Adipocyte (in vitro differentiated cells): ENCODE measurements at places on chromosomes 12 and 14.

GRCh38 chr12:78062786-78063185 lies 232.1 kb downstream of the NAV3 start:
- peak; percentile 80 for DNase-seq

DNA sequence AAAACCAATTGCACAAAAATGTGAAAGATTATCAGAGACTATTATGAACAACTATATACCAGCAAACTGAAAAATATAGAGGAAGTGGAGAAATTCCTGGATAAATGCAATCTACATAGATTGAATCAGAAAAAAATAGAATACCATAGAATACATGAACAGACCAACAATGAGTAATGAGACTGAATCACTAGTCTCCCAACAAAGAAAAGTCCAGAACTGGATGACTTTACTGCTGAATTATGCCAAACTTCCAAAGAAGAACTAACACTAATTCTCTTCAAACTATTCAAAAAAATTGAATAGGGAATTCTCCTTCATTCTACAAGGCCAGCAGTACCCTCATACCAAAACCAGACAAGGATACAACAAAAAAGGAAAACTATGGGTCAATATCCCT lies 60.6 kb downstream of the GUCY2C start:
- DNase-seq, result peak; percentile 5

- no peak for DNase-seq
Observed at GRCh38 chr12:89082370-89082753, 269.9 kb downstream of the DUSP6 start.

DNA sequence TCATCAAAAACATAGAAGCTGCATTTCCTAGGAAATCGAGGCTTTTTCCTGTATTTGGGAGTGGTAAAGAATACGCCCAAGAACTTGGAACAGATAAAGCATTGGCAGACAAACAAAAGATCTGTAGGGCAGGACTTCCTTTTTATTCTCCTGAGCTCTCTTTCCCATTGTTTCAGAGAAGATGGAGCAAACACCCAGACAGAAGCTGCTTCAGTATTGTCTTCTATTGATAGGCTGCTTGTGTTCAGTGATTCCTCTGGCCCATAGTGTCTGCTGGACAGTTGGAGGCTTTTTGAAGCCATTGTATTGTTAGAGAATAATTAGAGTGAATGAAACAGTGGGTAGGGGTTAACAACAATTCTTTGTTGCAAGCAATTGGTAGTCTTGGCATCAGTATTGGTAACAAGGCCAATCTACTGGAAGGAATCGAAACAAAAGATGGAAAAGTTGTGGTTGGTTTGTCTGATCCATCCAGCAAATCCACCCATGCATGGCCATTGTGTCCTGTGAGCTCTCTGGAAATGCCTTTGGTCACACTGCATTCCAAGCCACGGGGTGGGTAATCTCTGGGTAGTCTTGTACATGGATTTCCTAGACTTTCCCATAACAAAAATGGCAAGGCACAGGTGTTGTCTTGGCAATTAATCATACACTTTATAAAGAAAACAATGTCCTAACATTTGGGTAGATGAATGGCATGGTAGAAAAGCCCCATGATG lies 424.8 kb downstream of the RAD51B start:
- no peak for DNase-seq

- no peak for DNase-seq
Observed at GRCh38 chr14:100737526-100737925, 10.8 kb downstream of the DLK1 start.

DNA sequence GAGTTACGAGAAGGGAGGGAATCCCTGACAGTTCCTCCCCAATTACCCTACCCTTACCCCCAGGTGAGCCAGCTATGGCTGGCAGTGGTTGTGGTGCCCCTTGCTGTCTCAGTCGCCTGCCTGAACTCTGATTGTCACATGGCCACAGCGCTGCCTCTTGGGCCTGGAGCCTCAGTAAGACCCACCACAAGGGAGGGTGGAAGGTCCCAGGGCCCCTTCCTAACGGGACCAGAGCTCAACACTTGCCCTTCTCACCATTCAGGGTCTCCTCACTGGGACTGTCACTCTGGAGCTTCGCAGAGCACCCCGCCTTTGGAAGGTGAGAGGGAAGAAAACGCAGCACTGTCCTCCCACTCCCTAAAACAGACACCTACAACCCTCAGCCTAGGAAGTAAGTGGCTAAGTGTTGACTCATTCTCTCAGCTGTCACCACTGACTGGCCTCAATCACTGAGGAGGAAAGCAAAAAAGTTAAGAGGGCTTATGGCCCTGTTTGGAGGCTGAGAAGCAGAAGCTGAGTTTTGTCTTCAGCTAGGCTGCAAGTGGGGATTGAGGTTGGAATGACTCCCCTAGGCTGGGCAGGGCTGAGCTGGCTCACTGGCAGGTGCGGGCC lies 1.0 kb downstream of the TMEM253 start:
- no peak for DNase-seq

DNA sequence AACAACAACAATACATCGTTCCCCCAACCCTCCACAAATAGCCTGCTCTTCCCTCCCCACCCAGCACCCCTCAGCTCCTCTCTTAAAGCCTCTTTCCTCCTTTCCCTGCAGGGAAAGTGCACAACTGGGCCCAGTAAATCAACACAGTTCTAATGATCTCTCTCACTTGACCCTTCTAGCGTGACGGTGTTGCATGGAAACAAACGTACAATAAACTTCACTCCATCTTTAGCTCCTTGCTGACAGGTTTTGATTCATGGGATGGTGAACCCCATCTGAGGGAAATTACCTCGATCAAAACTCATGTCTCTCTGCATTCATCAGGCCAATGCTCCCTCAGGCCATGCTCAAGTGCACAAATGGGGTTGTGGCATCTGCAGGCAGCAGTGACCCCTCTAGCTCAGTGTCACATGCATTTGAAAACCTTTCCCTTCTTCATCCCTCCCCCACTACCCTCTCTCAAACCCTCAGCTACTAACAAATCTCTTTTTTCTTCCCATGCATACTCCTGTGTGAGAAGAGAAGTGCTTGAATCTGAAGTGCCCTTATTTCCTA lies 22.9 kb downstream of the GDF11 start:
- DNase-seq, result no peak

DNA sequence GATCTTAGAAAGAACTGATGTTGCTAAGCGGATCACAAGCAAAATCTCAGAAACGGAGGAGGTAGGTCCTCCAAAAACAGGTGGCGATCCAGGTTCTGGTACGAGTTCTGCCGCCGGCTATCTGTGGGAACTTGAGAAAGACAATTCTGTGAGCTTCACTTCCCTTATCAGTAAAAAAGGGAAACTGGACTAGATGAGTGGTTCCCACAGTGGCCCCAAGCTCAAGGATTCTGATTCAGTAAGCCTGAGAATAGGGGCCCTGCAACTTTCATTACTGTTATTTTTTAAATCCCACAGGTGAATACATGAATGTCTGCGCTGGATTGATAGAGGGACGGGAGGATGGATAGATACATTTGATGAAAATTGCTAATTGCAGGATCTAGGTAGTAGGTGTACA lies 160.2 kb downstream of the PPM1H start:
- no peak for DNase-seq

DNA sequence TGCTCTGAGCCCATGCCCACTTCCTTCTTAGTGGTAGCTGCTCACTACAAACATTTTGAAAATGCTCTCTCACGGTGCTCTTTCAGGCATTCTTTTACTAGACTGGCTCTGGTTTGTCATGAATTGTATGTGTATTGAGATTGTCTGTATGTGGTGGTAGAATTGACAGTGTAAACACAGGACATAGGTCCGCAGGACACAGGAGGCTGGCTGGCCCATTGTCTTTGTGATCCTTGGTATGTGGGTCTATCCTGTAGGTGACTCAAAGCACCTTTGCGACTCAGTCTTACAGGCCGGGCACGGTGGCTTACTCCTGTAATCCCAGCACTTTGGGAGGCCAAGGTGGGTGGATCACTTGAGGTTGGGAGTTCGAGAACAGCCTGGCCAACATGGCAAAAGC lies 250.9 kb downstream of the C12orf75 start:
- no peak for DNase-seq

DNA sequence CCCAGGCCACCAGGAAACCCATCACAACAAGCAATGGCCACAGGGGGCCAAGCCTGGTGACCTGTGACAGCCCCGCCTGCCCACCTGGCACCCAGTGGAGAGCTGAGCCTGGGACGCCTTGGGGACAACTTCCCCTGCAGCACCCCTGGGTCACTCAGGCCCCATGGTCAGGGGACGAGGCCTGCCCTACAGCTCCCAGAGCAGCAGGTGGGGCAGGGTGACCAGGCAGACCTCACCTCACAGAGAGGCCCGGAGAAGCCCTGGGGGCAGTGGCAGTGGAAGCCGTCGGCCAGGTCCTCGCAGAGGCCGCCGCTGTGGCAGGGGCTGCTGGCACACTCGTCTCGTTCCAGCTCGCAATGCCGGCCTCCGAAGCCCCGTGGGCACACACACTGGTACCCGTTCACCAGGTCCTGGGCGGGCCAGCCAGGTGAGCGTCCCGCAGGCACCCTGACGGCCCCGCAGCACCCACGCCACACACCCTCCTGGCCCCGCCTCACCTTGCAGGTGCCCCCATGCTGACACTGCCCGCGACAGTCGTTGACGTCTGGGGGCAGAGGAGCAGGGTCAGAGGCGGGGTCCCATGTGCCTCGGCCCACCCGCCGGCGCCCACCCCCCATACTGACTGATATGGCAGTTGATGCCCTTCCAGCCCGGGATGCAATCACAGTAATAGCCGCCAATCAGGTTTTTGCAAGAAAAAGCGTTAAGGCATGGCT lies 18.1 kb downstream of the JAG2 start:
- no peak for DNase-seq

DNA sequence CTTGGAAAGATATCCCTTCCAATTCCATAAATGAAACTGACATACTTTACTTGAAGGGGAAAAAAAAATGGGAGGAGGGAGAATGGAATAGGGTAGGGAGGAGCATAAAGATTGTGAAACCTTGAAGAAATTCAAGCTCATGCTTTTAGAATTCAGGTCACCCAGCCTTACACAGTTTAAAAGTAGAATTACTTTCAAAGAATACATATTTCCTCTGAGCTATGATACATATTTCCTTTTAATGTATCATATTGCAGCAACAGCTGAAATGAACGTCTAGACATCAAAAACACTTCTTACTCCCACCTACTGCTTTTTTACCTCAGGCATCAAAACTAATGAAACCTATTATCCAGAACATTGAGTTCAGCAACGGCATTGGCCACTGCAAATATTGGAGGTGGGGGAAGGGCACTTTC lies 156.0 kb downstream of the MED13L start:
- DNase-seq, result peak; percentile 89

DNA sequence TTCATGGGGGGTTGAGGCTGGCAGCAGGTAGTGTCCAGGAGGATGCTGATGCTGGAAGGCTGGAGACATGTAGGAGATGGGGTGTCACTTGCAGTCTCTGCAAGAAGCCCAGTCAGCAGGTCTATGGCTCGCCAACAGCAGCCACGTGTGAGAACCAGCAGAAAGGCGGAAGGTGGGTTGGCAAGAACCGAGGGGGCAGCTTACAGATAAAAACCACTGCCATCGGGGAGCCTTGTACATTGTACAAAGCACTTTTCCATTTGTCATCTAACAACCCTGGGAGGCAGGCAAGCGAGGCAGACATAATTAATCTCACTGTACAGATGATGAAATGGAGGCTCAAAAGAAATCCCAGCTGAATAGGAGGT lies 167.2 kb downstream of the KCNA5 start:
- DNase-seq, result no peak

DNA sequence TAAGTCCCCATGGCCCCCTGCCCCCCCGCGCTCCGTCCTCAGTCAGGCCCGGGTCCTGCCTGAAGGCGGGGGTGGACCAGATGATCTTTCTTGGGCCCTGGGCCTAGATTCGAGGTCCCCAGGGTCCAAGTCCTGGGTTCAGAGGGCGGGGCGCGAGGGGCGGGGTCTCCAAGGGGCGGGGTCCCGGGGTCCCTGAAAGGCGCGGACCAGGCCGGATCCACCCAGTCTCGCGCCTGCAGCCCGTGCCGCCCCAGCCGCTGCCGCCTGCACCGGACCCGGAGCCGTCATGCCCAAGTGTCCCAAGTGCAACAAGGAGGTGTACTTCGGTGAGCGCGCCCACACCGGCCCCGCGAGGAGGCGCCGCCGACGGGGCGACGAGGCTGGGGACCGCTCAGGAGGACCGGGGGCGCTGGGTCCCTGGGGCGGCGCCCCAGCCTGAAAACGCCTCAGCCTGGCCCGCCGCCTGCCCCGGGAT lies 325 bp downstream of the CRIP1 start:
- no peak for DNase-seq

DNA sequence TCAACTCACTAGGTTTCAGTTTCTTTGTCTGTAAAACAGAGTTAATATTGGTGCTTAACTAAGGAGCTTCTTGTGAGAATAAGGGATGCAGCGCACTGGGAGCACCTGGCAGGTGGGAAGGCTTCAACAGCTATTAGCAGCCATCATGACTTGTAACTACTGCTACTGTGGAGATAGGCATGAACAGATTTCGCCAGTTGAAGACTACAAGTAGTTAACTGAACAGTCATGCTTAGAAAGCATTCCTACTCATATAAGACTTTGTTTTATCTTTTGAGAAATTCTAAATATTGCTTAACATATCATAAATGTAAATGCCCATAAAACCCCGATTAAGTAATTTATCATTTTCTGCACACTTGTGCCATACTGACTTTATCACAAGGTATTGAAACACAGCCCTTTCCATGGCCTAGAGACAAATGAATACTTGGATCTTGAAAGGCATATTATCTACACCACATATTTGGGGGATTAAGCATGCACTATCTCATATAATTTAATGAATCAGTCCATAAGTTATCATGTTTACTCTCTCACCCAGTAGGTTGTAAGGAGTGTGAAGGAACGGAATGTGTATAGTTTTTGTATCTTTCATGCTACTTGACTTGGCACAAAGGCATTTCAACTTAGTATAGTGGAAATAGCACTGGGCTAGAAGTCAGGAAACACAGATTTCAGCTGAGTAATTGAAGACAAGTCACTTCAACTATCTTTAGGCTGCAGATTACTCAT lies 16.1 kb downstream of the NTN4 start:
- DNase-seq, result no peak

DNA sequence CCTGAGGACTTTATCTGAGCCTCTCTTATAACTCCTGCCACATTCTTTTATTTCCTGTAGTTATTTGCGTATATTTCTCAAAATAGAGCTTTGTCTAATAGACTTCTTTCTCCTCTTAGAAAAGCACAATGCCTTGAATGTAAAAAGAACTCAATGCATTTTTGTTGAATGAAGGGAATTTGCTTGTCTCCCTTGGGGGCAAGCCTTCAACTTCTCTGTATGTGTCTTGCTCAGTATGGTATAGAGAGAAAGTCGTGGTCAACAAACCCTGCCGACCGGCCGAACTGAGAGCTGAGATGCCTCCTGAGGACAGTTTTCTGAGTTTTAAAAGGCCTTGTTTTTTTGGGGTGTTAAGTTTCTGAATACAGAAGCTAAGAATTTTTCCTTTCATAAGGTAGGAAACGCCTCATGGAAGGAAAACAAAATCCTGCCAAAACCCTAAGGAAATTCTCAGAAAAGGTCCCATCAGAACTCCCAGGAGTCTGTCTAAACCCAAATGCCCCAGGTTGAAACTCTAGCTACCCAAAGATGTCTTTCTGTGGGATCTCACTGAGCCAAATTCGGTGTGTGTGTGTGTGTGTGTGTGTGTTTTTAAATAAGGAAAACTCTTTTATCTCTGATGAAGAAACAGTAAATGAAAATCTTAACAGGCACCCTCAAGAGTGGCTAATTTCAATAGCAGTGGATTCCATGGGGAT lies 136.6 kb downstream of the C12orf75 start:
- no peak for DNase-seq
